A549 treated with Hydrocortisone at 1 μM for 4 hours (cell line): ENCODE measurements at places on chromosomes 1 and 21. TPM values are rescaled to one million over a fixed set of nuclear protein-coding genes. Genes with fewer than 3 reads are reported as not detected.

COL11A1 gene
- total RNA-seq: 1.1 to 3.0 TPM (median 2.6 TPM) in 5 replicates

AGT gene
- total RNA-seq: 0.05 to 0.24 TPM (median 0.13 TPM) in 5 replicates

TMEM82 gene
- total RNA-seq: not detected in 5 replicates

NCF2 gene
- total RNA-seq: 0.68 to 3.3 TPM (median 1.3 TPM) in 5 replicates

ZFP69 gene
- total RNA-seq: not detected in 5 replicates

PTPN7 gene
- total RNA-seq: not detected in 5 replicates

RSBN1 gene
- 2.9 to 4.7 TPM (median 3.5 TPM) in 5 replicates for total RNA-seq

LCE1C gene
- not detected in 5 replicates for total RNA-seq

FAM177B gene
- not detected in 5 replicates for total RNA-seq

KCNJ9 gene
- total RNA-seq: not detected in 5 replicates

CR1L gene
- total RNA-seq: not detected in 5 replicates

CDC7 gene
- 4.9 to 6.1 TPM (median 5.4 TPM) in 5 replicates for total RNA-seq

TMEM269 gene
- total RNA-seq: 0.03 to 0.15 TPM (median 0.09 TPM) in 5 replicates

KLHDC7A gene
- 1.2 to 2.3 TPM (median 1.3 TPM) in 5 replicates for total RNA-seq

MFAP2 gene
- total RNA-seq: 0.54 to 1.2 TPM (median 0.95 TPM) in 5 replicates

MAEL gene
- total RNA-seq: not detected in 5 replicates

HES5 gene
- not detected in 5 replicates for total RNA-seq

OR2M3 gene
- total RNA-seq: not detected in 5 replicates

AGBL4 gene
- total RNA-seq: not detected in 5 replicates

TRIM45 gene
- 0.70 to 1.4 TPM (median 1.2 TPM) in 5 replicates for total RNA-seq

CALML6 gene
- 0.17 to 0.33 TPM (median 0.22 TPM) in 5 replicates for total RNA-seq
